ENCODE measurements at places on chromosomes 7 and 10. TPM values are rescaled to one million over a fixed set of nuclear protein-coding genes. Genes with fewer than 3 reads are reported as not detected.

DNA sequence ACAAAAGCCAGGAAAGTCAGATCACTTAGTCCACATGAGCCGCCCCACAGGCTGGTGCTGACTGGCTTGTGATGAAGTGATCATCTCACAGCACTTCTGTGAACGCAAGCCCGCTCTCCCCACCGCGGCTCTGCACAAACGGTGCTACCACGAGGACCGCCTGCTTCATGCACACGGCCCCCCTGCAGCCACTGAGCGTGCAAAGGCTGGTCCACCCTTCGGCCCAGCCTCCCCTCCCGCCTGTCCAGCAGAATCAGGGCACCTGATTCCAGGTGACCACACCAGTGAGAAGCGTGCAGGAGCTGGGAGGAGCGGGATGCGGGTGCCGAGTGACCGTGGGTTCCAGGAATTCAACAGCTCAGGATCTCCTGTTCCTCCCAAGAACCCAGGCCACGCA lies 32.2 kb downstream of the MAD1L1 start:
- no peak for DNase-seq

DNA sequence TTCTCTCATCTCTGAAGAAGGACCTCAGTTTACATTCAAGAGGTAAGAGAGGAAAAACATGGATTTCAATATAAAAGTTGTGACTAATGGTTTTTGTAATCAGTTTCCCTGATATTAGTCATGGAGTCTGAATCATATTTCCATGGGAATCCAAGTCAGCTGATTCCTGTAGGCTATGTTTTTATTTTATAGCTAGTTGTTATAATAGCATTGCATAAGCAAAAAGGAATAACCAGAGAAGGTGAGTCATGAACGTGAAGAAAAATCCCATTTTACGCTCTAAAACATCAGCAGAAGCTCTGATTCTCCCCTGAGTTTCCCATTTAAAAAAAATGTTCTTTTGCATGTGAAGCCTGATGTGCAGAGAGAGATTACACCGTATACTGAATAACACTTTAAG lies 299.3 kb downstream of the SFMBT2 start:
- DNase-seq, result no peak

Gene UNC5B
- total RNA-seq, result 31.1 TPM

Gene PSD
- 50.7 TPM for total RNA-seq

DNA sequence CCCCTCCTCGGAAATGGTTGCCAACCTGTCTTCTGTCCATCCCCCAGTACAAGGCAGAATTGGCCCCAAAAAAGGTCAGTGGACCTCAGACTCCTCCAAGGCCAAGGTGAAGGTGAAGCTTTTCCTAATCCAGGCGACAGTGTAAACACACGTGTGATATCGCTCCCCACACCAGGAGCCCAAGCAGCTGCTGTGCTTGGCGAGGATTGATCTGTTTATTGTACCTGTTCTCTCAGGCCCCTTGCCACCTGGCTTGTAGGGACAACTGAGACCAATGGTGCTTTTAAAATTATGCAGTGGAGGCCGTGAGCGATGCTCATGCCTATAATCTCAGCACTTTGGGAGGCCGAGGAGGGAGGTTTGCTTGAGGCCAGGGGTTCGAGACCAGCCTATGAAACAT lies 66.1 kb upstream of the GTF2IRD1 start:
- DNase-seq, result no peak

Gene EN2
- not detected for total RNA-seq

Gene AZGP1
- not detected for total RNA-seq

Data from transverse colon (tissue), 4 donors.